ENCODE measurements at places on chromosomes 2 and 18.

DNA sequence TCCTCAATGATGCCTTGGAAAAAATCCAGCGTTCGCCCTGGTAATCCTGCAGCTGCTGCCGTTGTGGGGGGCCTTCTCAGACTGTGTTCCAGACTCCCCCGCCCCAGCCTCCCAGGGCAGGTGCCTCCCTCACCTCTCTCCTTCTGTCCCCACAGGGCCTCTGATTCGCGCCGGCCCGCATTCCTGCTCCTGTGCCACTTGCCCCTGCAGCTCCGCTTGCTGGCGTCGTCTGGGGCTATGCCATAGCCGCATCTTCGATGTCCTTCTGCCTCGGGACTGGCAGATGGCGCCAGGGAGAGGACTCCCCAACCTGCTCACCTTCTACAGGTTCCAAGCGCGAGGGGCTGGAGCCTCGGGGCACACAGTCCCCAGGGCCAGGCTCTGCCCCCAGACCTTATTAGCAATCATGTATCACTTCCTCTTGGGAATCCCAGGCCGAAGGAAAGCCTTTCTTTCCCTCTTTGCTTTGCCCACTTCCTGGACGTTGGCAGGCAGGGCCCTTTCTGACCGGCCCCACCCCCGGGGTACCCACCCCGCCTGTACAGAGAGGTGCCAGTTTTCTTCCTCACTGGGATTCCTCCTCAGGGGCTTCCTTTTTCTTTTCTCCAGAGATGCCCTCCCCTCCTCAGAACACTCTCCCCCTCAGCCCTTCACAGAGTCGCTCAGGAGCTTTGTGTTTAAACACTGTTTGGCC, 4.4 kb downstream of the SPATA3 start:
- DNase-seq = no peak

GRCh38 chr18:23968638-23969604, 45.6 kb upstream of the TTC39C start:
- DNase-seq = no peak

DNA sequence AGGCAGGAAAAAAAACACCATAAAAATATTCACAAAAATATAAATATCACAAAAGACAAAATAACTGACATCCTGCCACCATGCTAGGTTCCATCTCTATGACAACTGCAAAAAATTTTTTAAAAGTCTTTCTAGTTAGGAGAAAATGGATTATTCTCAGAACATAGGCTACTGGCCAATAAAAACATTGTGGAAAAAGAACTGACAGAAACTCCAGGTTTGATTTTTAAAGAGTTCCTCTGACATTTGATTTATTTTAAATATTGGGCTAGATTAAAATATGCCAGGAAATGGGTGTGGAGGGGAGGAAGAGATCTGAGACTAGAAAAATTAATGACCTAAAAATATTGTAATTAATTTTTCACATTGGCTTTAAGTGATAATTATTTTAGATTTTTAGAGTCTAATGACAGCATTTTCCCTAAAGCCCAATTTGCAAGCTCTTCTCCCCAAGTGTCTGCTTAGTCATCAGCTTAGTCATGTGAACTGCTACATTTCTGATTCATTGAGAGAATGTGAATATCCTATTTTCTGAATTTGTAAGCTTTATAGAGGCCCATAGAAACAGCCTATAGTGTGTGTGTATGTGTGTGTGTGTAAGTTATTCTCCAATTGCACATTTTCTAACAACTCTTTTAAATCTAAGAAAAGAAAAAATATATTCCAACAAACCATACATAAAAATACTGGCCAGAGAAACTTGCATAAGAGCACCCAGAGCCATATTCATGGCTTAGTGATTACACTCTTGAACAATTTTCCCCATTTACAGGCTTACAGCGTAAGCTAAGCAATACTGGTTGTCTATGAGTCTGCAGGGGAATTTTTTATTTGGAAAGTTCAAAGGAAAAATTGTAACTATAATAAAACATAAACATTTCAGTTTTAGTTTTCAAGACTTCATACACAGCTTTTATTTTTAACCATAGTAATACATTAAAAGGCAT, 48.4 kb downstream of the TMEFF2 start:
- no peak for DNase-seq

- DNase-seq = no peak
These were observed 14.4 kb upstream of the MYO3B start for GRCh38 chr2:170163411-170164065.

DNA sequence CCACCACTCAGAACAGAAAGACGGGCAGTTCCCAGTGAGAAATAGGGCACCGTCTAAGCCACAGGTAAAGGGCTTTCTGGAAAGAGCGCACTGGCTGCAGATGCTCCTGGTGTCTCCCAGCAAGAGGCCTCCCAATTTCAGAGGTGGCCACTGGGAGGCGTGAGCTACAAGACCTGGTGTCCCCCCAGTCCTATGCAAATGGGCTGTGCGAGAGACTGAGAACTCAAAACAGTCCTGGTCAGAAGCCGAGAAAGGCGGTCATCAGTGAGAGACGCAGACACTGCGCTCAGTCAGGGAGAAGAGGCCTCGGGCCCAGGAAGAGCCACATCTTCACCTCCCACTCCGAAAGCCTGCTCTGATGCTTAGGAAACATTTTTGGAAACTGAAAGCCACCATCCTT, 179.5 kb downstream of the EIPR1 start:
- no peak for DNase-seq

DNA sequence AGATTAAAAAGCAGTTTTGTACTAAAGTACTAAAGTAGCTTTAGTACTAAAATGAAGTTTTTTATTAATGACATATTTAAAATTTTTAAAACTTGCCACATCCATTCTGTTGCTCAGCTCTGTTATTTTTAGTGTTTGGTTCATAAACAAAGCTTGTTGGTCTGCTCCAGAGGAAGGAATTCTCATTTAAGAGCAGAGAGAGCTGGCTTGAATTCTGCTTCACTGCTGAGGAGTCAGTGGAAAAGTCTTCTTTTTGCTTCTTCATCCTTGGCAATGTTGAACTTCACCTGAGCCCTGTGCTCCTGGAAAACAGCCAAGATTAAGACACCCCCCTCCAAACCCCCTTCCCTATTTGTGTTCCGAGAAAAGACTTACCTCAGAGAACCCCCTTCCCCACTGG, 40.6 kb downstream of the TMEM87B start:
- no peak for DNase-seq

- DNase-seq = no peak
These were observed 42.1 kb downstream of the CALCRL start for GRCh38 chr2:187405921-187406320.

DNA sequence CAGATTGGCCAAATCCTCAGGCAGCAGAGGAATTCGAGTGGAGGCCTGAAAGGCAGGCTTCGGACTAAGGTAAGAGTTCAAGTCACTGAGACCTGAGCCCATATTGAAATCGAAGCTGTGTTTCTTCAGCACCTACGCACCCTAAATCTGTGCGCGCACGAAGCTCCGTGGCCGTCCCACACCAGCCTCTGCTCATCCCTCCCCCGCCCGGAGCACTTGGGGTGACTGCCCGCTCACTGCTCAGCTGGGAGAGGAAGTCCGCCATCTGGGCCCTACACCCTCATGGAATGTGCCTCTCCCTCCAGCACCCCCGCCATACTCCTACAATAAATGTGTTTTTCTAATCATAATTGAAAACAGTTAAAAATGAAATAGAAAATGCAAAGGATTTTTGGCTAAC, 734.5 kb downstream of the GALR1 start:
- no peak for DNase-seq

- no peak for DNase-seq
These were observed 265.0 kb upstream of the SLC8A1 start for GRCh38 chr2:40716879-40717278.

DNA sequence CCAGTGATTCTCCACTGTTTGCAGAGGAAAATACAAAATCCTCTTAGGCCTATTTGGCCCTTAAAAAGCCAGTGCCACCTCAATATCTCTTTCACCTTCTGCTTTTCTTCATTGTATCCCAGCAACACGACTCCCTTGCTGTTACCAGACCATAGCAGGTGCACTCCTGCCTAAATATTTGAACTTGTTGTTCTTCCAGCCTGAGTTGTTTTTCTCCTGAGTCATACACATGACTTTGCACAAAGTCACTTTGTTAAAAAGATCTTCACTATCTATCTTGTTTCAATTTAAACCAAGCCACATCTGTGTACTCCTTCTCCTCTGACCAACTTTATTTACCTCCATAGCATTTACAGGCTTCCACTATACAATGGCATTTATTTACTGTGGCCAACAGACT, 103.6 kb downstream of the LRRTM4 start:
- no peak for DNase-seq

Data from aorta (tissue), 5 donors.